Activated naive CD4-positive, alpha-beta T cell treated with anti-CD3 and anti-CD28 coated beads for 36 hours (primary cell): ENCODE measurements at places on chromosomes 4 and X.
A peak's percentile ranks its signal among the peaks of the same experiment; 100 is the strongest.

DNA sequence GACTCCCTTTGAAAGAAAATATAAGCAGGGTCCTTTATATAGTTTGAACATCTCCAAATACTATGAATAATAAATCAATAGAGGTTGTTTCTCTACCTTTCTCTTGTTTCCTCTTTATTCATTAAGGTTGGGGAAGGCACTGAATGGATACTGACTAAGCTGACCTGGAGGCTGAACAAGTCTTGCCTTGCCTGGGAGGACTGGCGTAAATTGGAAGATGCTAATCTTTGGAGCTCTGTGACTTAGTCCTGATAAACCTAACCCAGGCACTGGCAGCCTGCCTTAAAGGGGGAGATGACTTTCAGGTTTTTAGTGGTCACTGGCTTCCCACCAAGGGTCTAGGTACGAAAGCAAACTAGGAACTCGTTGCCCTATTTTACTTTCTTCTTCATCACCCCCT is 10.5 kb downstream of the CCDC160 start:
- DNase-seq, result no peak

DNA sequence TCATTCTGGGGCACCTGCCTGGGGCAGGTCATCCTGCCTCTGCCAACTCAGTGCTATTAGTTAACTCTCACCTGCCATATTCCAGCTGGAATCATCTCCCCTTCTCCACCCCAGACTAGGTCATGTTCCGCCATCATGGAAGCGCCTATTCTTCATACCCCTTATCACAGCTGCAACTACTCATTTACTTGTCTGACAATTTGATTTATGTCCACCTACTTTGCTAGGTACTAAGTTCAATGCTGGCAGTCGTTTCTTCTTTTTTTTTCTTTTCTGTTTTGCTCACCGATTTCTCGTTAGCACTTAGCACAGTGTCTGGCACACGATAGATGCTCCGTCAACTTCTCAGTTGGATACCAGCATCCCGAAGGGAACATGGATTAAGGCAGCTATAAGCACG is 1.1 kb upstream of the FMR1 start:
- DNase-seq, result no peak

DNA sequence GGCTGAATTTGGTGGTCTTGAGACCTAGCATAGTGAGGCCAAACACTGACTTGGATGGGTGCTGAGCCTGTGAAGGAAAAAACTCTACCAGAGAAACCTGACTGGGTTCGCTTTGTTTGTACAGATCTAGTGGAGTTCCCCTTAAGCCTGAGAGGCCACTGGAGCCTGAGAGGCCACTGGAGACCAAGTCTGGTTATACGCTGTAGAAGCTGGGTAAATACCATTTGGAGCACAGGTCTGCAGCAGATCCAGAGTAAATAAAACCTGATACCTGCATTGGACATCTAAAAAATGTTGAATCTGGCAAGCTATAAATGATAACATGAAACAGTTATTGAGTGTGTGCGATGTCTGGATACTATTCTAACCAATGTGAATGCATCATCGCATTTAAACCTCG is 104.3 kb upstream of the IGSF1 start:
- no peak for DNase-seq

GRCh38 chr4:56259655-56260054 is 127.6 kb downstream of the AASDH start:
- DNase-seq, result no peak

DNA sequence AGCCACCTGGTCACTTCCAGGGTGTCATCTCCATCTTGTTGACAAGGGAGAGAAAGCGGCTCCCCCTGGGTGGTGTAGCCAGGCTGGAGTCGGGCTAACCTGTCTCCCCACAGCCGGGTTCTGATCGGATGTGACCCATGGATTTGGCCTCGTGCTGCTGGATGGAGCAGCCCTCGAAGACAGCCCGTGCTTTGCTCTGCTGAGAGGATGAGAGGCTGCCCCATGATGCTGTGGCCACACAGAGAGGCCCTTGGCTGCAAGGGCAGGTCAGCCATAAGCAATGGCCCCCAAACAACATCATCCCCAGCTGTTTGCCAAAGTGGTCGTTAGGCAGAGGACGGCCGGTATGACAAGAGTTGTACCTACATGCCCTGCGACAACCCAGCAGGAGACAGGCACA is 106.6 kb downstream of the HMX1 start:
- no peak for DNase-seq

DNA sequence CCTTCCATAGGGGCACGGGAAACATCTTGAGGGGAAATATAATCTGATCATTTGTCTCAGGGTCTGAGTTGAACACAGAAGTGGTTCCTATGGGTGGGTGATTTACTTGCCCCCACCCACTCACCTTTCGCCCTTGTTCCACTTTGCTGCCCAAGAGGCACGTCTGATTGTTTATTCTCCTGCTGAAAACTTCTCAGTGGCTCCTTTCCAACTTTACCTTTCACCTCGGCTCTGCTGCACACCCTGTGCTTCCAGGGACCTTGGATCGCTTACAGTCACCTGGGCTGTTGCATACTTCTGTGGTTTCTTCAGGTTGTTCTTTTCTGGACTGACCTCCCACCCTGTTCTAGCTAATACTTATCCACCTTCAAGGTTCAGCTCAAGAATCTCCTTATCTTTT is 213.4 kb upstream of the JADE1 start:
- no peak for DNase-seq

DNA sequence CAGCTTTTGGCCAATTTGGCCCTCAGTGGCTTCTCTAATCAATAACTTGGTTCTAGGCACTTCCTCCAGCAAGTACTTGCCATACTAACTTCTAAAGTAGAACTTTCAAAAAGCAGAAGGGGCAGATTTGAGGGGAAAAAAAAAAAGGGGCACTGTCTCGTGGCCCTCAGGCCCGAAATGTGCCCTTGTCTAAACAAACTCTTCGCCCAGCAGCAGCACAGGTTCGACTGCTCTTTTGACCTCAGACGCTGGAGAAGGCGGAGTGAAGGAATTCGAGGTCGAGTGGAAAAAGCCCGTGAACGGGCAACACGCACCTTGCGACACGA is 775 bp downstream of the GRPEL1 start:
- no peak for DNase-seq

- DNase-seq, result no peak
Measured at GRCh38 chr4:94036964-94037363, 170.7 kb upstream of the SMARCAD1 start.

- no peak for DNase-seq
Measured at GRCh38 chr4:14404730-14405129, 597.6 kb upstream of the CPEB2 start.

- peak; percentile 19 for DNase-seq
Measured at GRCh38 chrX:11724122-11725017, 33.7 kb upstream of the MSL3 start.

GRCh38 chr4:53730031-53730805 is 138.9 kb upstream of the LNX1 start:
- no peak for DNase-seq

DNA sequence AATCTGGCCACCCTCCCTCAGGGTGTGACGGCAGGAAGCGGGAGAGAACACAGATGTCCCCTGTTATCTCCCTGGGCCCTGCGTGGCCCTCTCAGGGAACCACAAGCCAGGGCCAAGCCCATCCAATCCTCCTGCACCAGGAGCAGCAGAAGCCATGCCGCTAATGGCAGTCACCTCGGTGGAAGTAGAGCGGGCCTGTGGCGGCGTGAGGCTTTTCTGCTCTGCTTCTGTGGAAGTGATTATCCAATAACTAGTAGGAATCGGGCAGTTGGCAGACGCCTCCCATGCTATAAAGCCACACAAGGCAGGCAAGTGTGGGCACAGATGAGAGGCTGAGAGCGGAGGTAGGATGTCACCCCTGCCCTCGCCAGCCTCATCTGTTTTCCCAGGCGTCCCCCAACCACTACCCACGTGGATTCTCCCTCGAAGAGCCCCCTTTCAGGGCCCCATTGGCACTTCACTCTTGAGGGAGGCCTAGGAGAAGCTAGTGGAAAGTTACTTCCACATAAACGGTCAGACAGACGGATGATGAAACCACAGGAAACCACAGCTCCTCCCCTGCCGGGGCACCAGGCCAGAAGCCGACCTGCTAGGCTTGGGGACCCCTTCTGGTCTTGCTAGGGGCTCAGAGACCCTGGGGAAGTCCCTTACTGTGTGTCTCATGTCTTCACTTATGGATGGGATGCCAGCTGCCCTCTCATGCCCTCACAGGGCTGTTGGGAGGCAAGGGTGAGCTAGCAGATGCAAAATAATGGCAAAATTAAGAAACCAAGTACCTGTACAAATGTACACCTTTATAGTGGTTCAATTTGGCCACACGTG is 18.8 kb upstream of the TMSB4X start:
- peak; percentile 81 for DNase-seq

DNA sequence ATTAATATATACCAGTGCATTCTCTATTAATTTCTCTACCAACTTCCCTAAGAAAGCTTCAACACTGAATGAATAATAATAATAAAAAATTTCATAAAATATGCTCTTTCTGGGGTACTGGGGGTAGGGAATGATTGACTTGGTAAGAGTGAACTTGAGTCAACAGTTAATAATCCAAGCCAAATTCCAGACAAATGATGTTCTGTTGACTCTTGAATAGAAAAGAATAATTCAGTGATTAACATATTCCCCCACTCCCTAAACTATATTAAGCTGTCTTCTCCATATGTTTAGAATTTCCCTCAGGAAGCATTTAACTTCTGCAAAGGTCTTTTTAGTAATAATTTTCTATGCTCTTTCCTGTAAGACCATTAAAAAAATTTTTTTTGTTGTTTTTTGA is 12.3 kb downstream of the PGRMC2 start:
- DNase-seq, result no peak

GRCh38 chr4:114653675-114654074 is 55.1 kb downstream of the UGT8 start:
- DNase-seq, result no peak

DNA sequence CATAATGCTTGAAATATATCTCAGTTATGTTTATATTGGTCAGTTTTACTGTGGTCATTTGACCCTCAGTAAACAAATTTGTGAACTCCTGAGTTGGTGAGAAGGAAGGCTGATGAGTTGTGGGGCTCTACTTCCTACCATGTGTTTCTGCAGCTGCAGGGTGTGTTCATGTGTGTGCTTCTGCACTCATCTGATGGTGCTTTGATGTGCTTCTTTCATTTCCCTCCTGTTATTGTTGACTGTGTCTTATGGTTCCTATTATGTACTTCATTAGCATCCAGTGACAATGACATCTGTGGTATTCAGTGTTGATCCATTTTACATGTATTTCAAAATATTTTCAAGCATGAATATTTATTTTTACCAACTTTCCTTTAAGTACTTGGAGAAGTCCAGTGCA is 46.5 kb downstream of the XAGE2 start:
- no peak for DNase-seq

- DNase-seq, result no peak
Measured at GRCh38 chr4:37964734-37965457, 4.7 kb downstream of the PTTG2 start.

- DNase-seq, result peak; percentile 32
Measured at GRCh38 chr4:120156120-120156718, 89.6 kb upstream of the MAD2L1 start.

DNA sequence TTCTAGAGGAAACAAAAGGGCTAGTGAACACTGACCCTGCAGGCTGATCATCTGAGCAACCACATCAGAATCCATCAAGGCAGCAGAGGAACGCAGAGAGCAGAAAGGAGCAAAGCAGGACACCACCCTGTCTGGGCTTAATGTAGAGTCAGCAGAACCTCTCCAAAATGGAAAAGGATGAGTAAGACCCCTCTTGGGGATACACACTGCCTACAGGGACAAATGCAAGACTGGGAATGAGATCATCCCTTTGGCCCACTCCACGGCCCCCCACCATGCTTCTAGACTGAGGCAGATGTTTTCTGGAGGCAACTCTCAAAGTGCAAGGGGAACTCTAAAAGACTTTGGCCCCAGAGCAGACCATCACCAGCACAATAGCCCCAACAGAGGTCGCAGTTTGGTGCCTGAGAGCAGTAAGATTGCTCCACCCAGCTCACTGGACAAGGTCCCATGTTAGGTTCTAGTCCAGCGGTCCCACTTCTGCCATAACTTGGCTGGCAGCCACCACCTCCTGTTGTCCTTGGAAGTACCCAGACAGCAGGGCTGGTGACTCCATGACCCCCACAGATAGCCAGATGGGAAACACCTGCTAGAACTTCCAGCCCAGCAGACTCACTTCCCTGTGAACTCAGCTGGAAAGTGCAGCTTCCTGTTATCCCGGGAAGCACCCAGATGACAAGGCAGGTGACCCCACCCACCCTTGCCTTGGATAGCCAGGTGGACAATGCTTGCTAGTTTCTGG is 372.7 kb downstream of the INPP4B start:
- no peak for DNase-seq

GRCh38 chrX:21412883-21413282 is 38.7 kb downstream of the CNKSR2 start:
- DNase-seq, result no peak
